Naive thymus-derived CD4-positive, alpha-beta T cell (primary cell): ENCODE measurements at places on chromosomes 1 and 21. TPM values are rescaled to one million over a fixed set of nuclear protein-coding genes. Genes with fewer than 3 reads are reported as not detected.
A peak's percentile ranks its signal among the peaks of the same experiment; 100 is the strongest.

GRCh38 chr21:19045876-19046275 is 642.3 kb upstream of the TMPRSS15 start:
- no peaks in the 10 kb centered on the region for H3K4me1 ChIP-seq
- no peak overlapping the region for H3K27ac ChIP-seq
- no peaks in the 10 kb centered on the region for H3K27me3 ChIP-seq
- H3K4me3 ChIP-seq = no peak overlapping the region
- no peaks in the 10 kb centered on the region for H3K36me3 ChIP-seq

- no peak for DNase-seq
- H3K4me1 ChIP-seq = peaks cover 16% of the 10 kb centered on the region
- no peaks in the 10 kb centered on the region for H3K36me3 ChIP-seq
- H3K27me3 ChIP-seq = no peaks in the 10 kb centered on the region
Observed at GRCh38 chr1:240616018-240616417, 4.1 kb upstream of the GREM2 start.

DNA sequence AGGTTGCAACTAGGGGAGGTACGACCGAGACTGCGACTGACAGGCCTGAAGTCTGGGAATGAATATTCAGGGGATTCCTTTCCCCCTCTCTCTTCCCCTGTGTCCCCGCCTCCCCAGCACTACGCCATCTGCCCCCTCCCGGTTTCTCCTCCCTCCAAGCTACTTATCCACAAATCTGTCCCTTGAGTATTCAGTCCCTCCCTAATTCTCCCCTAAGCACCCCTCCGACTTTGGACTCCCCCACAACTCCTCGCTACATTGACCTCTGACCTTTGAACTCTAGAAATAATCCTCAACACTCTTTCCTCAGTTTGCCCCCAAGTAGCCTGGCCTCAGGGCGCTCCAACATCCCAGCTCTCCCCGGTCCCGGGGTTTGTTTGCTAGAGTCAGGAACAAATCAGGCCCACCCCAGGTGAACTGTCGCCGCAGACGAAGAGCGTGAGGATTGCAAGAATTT is 393 bp downstream of the LYSMD1 start:
- no peaks in the 10 kb centered on the region for H3K27me3 ChIP-seq
- H3K36me3 ChIP-seq = no peaks in the 10 kb centered on the region
- H3K4me3 ChIP-seq = peak overlapping the region; percentile 97
- H3K27ac ChIP-seq = peak overlapping the region; percentile 64
- H3K4me1 ChIP-seq = peaks cover 24% of the 10 kb centered on the region
- no peak for DNase-seq

- no peaks in the 10 kb centered on the region for H3K4me1 ChIP-seq
- H3K4me3 ChIP-seq = no peak overlapping the region
- H3K27ac ChIP-seq = no peak overlapping the region
- no peaks in the 10 kb centered on the region for H3K36me3 ChIP-seq
Observed at GRCh38 chr1:231971397-231972110, 345.0 kb downstream of the DISC1 start.

GRCh38 chr1:49028396-49028795 is 251.7 kb upstream of the BEND5 start:
- H3K27me3 ChIP-seq = no peaks in the 10 kb centered on the region
- H3K27ac ChIP-seq = no peak overlapping the region
- H3K36me3 ChIP-seq = no peaks in the 10 kb centered on the region
- no peak for DNase-seq
- no peak overlapping the region for H3K4me3 ChIP-seq
- H3K4me1 ChIP-seq = no peaks in the 10 kb centered on the region

GRCh38 chr1:89687254-89687653 is 54.3 kb downstream of the LRRC8C start:
- H3K27me3 ChIP-seq = no peaks in the 10 kb centered on the region
- DNase-seq = no peak
- peaks cover 12% of the 10 kb centered on the region for H3K36me3 ChIP-seq
- peaks cover 7% of the 10 kb centered on the region for H3K4me1 ChIP-seq
- H3K4me3 ChIP-seq = no peak overlapping the region

DNA sequence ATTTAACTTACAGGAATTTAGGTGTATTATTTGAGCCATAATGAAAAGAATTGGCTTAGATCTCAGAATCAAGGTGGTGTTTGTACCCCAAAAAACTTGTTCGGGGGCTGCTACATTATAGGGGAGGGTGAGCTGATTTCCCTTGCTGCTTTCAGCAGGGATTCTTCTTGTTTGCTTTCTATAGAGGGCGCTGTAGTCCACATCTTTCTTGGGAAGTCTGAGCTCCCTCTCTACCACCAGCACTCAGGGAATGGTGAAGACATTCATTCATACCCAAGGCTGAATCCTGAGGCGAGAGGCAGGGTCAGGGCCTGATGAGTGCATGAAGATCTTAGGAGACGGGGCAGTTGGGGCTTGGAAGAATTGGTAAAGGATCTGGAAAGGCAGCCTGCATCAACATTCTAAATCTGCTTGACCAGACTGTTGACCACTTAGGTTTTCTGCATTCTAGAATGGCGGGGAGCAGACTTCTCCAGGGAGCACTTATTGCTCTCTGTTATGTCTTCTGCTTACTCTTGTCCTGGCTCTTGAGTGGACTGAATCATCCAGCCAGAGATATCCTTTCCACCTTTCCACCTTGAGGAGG is 18.9 kb downstream of the SPATA46 start:
- no peaks in the 10 kb centered on the region for H3K4me1 ChIP-seq
- DNase-seq = no peak
- H3K4me3 ChIP-seq = no peak overlapping the region
- no peaks in the 10 kb centered on the region for H3K27me3 ChIP-seq

GRCh38 chr1:48469616-48470480 is 2.2 kb downstream of the SPATA6 start:
- peaks cover 23% of the 10 kb centered on the region for H3K4me1 ChIP-seq
- no peaks in the 10 kb centered on the region for H3K27me3 ChIP-seq
- no peak for DNase-seq
- H3K4me3 ChIP-seq = no peak overlapping the region

DNA sequence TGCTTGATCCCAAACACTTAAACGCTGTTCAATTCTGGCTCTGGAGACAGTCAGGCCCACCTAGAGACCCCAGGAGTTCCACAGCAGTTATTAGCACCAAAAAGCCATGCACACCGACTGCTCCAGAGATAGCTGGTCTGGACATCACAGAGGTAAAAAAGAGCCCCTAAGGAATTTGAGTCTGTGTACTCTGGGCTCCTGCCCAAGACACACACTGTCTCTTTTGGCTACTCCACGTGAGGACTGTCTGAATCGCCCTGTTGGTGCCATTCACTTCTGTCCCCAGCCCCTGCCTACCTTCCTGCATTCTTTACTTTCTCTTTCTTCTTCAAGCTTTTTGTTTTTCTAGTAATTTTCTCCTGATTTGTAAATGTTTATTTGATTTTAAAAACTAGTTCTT is 197.4 kb downstream of the ADGRL2 start:
- no peak for DNase-seq
- H3K4me3 ChIP-seq = no peak overlapping the region
- H3K36me3 ChIP-seq = no peaks in the 10 kb centered on the region
- no peak overlapping the region for H3K27ac ChIP-seq
- H3K4me1 ChIP-seq = no peaks in the 10 kb centered on the region

DNA sequence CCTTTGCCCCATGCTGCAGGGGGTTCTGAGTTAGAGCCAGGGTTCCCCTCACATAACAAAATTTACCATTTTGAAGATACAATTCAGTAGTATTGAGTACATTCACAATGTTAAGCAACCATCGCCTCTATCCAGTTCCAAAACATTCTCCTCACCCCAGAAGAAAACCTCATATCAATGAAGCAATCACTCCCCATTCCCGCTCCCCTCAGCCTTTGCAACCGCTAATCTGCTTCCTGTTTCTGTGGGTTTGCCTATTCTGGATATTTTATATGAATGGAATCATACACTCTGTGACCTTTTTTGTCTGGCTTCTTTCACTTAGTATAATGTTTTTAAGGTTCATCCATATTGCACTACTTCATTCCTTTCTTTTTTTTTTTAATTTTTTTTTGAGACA is 32.9 kb downstream of the SERINC2 start:
- no peak overlapping the region for H3K4me3 ChIP-seq
- H3K36me3 ChIP-seq = no peaks in the 10 kb centered on the region
- no peaks in the 10 kb centered on the region for H3K4me1 ChIP-seq

- H3K4me1 ChIP-seq = peaks cover 48% of the 10 kb centered on the region
- H3K27me3 ChIP-seq = no peaks in the 10 kb centered on the region
Observed at GRCh38 chr1:155002464-155003226, at the start of gene ZBTB7B. Gene ZBTB7B, plus strand, starts transcription at chr1:155002802. Its CDS starts 11,859 bp downstream, at chr1:155014661.

DNA sequence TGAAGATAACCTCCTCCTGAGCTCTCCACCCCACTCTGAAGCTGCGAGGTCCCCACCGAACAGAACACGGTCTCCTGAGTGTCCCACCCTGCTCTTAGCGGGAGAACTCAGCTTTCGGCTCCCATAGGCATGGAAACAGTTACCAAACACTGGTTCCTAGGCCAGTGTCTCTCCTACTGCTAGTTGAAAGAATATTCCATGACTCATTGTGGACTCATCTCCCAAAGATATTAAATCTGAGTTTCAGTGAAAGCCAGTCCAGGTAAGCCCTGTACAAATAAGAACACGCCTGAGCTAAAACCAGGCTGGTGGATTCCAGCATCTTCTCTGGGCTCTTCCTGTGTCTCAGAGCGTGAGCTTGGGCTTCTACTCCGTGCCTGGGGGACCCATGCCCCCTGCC is 107.5 kb upstream of the CLDN14 start:
- DNase-seq = no peak
- H3K4me1 ChIP-seq = peaks cover 3% of the 10 kb centered on the region
- H3K27me3 ChIP-seq = no peaks in the 10 kb centered on the region
- H3K4me3 ChIP-seq = no peak overlapping the region
- H3K36me3 ChIP-seq = no peaks in the 10 kb centered on the region
- no peak overlapping the region for H3K27ac ChIP-seq

The LEFTY1 gene
- not detected for total RNA-seq

The FCRL5 gene
- total RNA-seq = 0.11 TPM

The EEIG2 gene
- total RNA-seq = 15.9 TPM

The HPCAL4 gene
- 49.0 TPM for total RNA-seq

The ENAH gene
- total RNA-seq = 0.03 TPM in 1 of 2 replicates, not detected in the other

The TDRD5 gene
- not detected in 2 replicates for total RNA-seq

The TMEM240 gene
- total RNA-seq = 0.66 TPM

The E2F2 gene
- not detected for total RNA-seq

The RAP1GAP gene
- 0.08 and 0.60 TPM in 2 replicates for total RNA-seq

The FCGR1A gene
- total RNA-seq = 14.4 TPM

The MRPL24 gene
- total RNA-seq = 49.2 TPM

The SERPINC1 gene
- total RNA-seq = not detected

The RYR2 gene
- total RNA-seq = not detected
